ENCODE measurements at places on chromosomes 2 and 18.

GRCh38 chr2:68115965-68116364, 41.7 kb upstream of the PNO1 start:
- no peak for DNase-seq

- DNase-seq = no peak
Observed at GRCh38 chr2:211361383-211361782, 805.0 kb downstream of the CPS1 start.

DNA sequence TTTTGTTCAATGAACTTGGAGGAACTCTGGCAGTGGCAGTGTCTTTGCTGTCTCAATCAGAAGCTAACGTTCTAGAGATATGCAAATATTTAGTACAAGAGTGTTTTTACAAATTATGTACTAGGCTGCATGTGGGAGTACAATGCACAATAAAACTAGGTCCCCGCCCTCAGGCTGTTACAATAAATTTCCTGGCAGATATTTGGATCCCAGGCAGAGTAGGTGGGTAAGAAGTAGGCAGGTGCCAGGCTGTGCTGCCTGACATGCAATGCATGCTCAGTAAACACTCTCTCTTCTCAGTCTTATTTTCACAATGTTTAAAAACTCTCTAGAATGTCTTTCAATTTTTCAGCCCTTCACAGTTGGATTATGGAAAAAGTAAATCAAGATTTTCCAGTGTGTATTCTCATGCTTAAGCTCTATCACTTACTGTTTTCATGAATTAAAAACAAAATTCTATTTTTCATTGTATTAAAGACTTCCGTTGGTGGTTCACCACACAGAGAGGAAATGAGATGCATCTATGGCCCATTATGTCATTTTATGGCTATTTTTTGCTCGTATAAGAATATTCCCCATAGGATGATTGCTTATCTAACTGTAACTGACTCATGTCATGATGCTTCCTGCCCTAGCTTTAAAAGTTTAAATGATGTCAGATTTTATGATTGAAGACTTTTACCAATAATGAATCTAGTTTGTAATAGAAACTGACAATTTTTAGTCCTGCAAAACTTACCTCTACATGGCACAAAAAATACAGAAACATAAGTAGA, 346.1 kb downstream of the RND3 start:
- no peak for DNase-seq

GRCh38 chr2:174874085-174874484, 109.8 kb upstream of the CHRNA1 start:
- peak; percentile 29 for DNase-seq
